Stimulated activated CD4-positive, alpha-beta T cell treated with anti-CD3 and anti-CD28 coated beads, TNF-alpha, amount 100 ng/mL, for 1 hour (primary cell): ENCODE measurements at places on chromosomes 16 and 17.
A peak's percentile ranks its signal among the peaks of the same experiment; 100 is the strongest.

DNA sequence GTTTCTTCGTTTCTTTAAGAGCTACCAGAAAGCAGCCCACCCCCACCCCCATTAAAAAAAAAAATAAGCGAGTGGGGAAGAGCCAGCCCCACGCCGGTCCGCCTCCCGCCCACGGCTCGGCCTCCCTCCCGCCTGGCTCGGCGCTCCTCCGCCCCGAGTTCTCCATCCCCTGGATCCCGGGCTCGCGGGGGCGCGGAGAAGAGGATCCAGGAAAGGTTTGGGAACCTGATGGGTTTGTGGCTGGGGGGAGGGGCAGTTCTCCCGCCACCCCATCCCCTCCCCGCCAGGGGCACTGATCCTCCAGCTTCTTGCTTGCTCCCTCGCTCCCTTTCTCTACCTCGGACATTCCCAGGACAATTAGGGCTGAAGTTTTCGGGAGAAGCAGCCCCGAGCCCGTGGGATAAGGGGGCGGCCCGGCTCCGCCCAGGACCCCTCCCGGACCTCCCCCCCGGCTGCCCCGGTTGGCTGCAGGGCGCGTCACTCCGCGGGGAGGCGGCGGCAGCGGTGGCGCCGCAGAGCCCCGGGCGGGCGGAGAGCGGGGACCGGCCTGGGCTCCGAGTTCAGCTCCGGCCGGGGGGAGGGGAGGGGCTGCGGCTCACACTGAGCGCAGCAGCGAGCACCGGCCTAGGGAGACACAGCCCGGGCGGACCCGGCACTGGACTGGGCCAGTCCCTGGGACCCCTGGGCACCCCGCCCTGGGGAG lies 1.0 kb upstream of the SALL1 start:
- DNase-seq = no peak

- no peak for DNase-seq
These were observed 31.4 kb upstream of the GFOD2 start for GRCh38 chr16:67750466-67750865.

DNA sequence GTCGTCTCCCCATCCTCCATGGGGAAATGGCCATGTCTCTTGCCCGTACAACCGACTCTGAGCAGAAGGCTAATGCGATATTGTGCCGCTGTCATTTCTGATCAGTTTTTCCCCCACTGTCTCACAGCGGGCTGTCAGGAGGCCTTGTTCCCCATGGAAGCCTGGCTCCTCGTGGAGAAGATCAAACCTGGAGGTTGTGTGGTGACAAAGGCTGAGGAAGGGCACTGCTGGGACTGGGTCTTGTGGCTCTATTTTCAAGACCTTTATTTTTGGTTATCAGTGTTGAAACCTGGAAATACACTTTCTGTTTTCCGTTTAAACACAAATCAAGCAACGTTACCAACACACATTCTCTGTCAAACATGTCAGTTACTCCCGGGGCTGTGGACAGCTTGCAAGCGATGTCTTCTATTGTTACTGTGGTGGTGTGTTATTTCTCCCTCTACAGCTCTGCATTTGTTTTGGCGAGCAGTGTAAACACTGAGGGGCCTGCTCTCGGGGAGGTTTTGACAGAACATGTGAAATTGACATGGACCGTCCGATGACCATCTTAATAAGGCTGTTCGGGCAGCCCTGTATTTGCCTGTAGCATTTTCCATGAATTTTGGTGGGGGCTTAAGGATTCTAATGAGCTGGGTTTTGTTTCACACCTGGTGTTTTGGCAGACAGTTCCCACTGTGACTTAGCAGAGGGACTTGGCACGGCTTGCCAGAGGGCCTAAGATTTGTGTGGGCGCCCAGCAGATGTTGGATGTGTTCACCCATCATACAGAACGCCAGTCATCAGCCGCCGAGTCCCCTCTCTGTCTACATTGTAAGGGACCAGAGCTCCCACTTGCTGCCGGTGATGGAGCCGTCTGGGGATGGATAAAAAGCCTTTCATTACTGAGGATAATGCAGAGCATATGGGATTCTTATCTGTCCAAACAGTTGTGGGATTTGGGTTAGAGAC lies 12.5 kb downstream of the RBFOX1 start:
- no peak for DNase-seq

DNA sequence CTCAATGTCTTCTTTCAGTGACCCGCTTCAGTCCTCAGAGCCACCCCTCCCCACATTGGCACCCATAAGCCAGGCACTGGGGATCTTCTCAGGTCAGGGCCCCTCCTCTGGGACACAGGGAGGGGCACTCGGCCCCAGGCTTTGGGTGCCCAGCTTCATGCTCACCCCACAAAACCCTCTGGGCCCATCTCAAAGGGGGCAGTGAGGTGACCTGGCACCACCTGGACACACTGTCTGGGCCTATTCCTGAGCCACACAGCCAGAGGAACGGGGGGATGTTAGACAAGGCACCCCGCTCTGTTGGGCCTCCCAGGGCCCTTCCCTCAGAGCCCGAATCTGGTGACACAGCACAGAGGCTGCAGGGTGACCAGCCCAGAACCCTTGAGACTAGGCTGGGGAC lies 36.1 kb downstream of the TNFRSF13B start:
- DNase-seq = no peak

DNA sequence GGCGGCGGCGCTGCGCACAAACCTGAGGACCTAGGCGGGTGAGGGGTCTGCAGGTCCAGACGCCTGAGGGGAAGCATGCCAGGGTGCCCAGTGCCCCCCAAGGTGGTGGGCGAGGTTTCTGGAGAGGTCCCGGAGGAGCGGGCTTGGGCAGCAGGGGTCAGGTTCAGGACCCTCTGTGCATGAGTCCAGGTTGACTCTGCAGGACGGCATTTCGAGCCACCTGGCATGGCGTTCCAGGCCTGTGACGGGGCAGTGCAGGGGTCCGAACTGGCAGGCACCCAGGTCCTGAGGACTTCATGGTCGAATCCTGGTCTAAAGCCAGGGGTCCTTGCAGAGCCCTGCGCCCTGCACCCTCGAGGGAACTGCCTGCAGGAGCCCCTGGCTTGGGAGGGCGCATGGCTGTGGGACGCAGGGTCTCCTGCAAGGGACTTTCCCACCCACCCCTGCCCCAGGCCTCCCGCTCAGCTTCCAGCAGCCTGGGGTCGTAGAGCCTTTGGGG lies 3.5 kb downstream of the SLC16A3 start:
- DNase-seq = no peak

- DNase-seq = no peak
These were observed 106.7 kb downstream of the RAB11FIP4 start for GRCh38 chr17:31497994-31498826.

DNA sequence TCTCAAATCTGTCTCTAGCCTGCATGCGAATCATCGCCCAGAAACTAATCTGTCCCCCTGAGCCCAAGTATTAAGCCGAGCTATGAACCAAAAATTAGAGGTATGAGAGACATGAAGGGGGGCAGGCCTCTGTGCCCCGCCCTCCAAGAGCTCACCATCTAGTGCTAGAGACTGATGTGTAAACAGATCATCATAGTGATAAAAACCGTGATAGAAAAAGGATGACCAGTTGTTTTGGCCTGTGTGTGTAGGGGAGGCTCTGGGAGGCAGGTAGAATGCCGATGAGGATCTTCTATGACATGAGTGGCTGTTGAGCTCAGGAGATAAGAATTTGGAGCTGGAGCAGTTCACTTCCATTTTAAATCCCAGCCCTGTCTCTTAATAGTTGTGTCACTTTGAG lies 89.1 kb upstream of the TBX2 start:
- DNase-seq = no peak

- no peak for DNase-seq
These were observed 4.8 kb downstream of the DNASE1 start for GRCh38 chr16:3659251-3659650.

DNA sequence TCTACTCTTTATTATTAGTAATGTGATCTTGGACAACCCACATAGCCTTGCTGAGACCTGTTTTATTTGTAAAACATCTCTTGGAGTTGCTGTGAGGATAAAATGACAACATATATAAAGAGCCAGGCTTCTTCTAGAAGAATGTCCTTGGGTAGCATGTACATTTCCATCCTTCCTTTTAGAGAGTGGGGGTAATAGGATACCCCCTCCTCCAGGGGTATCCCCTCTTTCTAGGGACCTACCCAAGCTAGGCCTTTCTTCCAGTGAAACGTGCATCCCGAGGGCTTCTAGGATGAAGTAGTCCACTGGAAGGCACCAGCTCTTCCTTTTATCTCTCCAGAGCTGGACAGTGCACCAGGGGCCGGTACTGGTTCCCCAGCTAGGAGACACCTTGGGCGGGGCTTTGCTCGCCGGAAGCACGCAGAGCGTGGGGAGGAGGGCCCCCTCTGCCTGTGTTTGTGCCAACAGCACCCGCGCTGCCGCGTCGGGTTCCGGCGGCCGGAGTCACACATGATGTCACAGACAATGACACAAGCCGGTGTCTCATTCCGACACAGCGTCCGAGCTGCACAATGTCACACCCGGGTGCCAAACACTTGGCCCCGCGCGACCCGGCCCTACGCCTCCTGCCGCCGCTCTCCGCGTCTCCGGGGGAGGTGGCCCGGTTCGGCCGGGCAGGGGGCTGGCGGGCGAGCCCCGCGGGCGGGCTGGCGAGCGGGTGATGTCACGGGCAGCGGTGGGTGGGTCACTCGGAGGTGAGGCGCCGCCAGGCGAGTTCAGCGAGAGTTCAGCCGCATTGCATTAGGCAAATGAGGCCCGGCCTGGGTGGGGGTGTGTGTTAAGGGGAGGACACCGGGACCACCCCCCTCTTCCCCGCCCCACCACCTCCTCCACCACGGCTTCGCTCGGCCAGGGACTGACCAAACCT lies 23.4 kb downstream of the GJD3 start:
- DNase-seq = peak; percentile 62

- no peak for DNase-seq
These were observed at the start of gene PIK3R6 for GRCh38 chr17:8867361-8867981. Gene PIK3R6 (minus strand): TSS chr17:8867674. CDS start chr17:8849794, 17,880 bp downstream.

DNA sequence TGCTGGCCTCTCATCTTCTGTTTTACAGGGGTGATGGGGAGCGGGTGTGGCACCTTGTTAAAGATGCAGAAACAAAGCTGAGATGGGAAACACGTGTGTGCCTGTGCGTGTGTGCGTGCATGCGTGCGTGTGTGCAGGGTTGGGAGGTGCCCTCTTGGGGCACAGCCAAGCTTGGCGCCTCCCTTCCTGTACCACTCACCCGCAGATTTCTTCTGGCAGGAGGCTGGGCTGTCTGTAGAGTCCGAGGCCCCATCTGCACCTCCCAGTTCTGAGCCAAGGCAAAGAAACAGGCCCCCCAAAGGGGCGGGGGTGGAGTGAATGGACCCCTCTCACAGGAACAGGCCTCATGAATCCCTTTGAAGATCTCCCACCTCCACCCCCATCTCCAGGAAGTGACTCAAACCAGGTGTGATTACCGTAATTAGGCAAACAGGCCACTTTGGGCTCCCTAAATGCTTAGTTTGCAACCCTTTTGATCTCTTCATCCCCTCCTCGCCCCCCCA lies 20.9 kb downstream of the TNS4 start:
- DNase-seq = peak; percentile 64

GRCh38 chr16:7405166-7405565 lies 72.5 kb downstream of the RBFOX1 start:
- DNase-seq = no peak

GRCh38 chr16:50820225-50820624 lies 78.3 kb downstream of the CYLD start:
- no peak for DNase-seq

- no peak for DNase-seq
These were observed 88.5 kb downstream of the CLEC16A start for GRCh38 chr16:11032922-11033291.

DNA sequence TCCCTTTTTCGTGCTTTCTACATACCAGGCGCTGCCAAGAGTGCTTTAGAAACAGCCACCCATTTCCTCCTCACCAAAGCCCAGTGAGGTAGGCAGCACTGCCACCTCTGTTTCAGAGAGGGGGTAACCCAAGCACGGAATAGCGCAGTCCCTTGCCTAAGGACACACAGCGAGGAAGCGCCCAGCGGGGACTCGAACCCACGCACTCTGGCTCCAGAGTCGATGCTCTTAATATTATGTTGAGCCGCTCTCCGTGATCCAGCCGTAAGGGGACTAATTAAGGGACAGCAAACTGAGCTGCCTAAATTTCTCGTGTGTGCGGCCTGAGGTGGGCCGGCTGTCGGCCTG lies 497 bp downstream of the CES1 start:
- no peak for DNase-seq

- DNase-seq = no peak
These were observed 34.0 kb upstream of the PIRT start for GRCh38 chr17:10871914-10872313.

- no peak for DNase-seq
These were observed 18.2 kb downstream of the IGSF6 start for GRCh38 chr16:21634216-21634615.

DNA sequence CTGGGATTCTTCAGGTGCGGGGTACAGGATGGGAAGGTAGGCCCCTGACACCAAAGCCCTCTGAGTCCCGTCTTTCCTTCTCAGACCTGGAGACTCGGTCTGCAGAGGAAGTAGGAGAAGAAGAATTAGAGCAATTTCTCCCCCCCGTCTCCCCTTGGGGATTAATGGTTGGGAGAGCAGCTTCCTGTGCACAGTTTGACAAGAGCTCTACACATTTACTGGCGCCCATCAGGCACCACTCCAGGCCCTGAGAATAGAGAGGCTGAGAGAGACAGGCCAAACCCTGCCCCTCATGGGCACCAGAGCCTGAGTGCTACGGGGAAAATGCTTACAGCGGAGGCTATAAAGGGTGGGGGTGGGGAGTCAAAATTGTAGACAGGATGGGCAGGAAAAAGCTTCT lies 3.5 kb upstream of the C16orf74 start:
- no peak for DNase-seq

DNA sequence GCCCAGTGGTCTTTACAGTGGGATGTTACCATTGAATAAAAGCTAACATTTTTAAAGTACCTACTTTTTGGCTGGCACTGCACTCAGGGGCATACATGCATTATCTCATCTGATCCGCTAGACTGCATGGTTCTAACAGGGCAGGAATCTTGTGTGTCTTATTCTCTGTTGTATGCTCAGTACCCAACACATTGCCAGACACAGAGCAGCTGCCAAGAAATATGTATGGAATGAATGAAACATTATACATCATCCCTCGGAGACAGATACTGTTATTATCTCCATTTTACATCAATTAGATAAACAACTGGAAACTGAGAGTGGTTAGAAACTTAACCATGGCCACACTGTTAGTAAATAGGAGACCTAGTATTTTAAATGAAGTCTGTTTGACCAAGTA lies 74.1 kb upstream of the CDH11 start:
- DNase-seq = no peak

DNA sequence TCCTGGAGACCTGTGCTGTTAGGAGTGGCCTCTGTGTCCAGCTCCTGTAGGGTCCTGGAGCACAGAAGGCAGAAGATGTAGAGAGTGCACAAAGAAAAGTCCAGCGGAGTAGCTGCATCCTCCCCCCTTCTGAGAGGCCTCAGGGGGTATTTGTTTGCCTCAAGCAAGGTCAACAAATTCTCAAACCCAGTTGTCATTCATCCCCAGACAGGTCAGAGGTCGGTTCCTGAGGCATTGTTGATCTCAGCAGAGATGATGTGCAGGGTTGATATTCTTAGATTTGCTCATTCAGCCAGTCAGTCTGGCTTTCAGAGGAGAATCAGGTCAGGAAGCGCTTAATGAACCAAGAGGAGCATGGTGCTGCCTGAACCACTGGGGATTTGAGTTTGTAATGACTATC lies 8.3 kb upstream of the RBFOX1 start:
- no peak for DNase-seq
